ENCODE measurements at places on chromosomes 1 and 21.

GRCh38 chr1:61187352-61188086, 105.2 kb downstream of the NFIA start:
- DNase-seq, result no peak

DNA sequence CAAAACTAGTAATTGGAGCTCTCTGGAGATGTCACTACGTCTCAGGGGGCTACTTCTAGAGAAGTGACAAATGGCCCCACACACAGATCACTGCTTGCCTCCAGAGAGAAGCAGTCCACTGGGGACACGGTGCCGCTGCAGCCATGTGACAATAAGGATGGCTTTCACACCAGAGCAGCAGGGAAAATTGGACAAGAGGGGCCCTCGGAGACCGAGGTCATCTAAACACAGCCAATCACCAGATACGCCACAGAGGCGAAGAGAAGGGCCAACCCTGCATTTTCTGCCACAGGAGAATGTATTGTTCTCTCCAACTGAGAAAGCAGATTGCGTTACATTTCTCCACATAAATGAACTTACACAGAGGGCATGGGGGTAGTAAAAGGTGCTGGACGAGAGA, 51.2 kb upstream of the TIAM1 start:
- DNase-seq, result no peak

DNA sequence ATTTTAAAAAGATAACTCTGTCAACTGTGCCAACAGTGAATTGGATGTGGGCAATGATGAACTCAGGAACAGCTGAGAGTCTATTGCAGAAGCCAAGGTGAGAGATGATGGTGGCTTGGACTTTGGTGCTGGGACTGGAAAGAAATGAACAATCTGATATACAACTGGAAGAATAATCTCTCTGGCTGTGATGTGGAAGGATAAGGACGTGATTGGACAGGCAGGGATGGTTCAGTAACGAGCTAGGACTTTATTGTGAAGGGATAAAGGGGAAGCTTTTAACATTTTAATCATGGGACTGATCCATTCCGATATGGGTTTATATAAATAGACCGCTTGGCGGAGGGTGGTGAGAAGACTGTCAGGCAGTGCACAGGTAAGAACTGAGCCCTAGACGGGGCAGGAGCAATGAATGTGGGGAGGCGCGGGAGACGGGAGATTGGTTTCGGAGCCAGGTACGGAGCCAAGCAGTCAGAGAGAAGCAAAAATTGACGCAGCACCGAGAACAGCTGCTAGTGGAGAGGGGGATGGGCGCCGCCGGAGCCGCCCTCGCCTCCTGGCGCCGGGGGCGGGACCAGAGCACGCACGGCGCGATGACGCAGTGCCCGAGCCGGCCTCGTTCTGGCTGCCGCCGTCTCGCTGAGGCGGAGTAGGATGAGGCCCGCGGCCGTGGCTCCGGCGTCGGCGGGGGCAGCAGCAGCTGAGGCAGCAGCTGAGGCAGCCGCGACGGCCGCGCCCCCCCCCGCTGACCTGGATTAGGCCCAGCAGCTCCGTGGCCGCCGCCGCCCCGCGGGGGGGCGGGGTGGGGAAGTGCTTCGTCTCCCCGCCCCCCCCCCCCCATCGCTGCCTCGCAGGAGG, at the start of gene RNF11:
TSS of gene RNF11 (plus strand) at position 601 of the 858 bp plus-strand sequence. CDS start 484 bp downstream, outside the sequence.
- DNase-seq, result peak; percentile 86

GRCh38 chr1:64243757-64244080, 40.3 kb downstream of the UBE2U start:
- peak; percentile 71 for DNase-seq

DNA sequence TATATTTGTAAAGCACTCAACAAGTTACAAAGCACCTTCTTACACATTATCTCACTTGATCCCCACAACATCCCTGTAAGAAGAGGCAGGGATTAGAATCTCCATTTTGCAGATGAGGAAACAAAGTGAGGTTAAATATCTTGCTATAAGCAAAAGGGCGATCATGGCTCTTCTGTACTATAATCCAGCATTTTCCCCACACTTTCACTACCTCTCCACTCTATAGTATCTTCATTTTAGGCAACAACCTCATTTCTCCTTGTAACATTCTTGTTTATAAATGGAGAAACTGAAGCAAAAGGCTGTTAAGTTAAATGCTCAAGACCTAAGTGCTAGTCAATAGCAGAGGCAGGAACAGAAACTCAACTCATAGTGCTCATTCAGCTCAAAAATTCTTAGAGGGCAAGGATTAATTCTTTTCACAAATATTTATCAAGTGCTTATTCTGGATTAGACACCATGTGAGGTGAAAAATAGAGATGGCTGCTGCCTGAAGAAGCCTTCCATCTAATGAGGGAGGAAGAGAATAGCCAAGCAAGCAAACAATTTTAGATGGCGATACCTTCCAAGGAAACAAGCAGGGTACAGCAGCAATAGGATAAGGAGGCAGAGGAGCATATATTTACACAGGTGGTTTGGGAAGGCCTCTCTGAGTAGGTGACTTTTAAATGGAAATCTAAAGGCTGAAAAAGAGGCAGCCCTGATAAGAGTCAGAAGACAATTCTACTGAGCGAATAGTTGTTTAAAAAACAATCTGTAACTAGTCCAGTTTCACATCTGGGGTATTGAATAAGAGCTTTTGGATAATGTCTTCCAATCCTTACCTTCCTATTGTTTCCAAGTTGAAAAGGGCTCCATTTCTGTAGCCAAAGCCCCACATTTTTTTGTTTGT, 3.5 kb downstream of the ERRFI1 start:
- DNase-seq, result no peak

Data from NCI-H1694 treated with DMSO at 0.1 percent for 48 hours (cell line).